Mucosa of gallbladder (tissue), 1 donor: ENCODE measurements at places on chromosomes 3 and 15.

GRCh38 chr3:84440291-84440690 is 518.5 kb upstream of the CADM2 start:
- no peak for DNase-seq

DNA sequence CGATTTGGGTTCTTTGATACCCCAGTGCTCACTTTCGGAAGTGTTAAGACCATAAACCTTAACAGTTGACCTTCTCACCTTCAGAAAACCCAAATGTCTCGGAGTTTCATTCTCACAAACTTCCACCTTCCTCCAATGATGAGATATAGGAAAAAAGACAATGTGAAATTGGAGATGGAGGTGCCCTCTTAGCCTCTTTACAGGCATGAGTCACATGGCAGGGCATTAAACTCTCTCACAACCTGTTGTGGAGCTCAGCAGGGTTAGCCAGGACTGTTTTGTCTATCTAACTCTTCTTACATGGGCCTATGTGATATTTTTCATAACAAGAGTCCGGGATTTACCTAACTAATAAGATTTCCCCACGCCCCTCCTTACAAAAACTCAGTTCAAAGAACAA is 10.7 kb downstream of the AGTR1 start:
- no peak for DNase-seq

- DNase-seq, result no peak
These were observed 106.6 kb downstream of the KCNH8 start for GRCh38 chr3:19254784-19255338.

GRCh38 chr3:43005981-43006380 is 26.9 kb downstream of the GASK1A start:
- no peak for DNase-seq

- no peak for DNase-seq
These were observed 50.6 kb downstream of the ARHGEF3 start for GRCh38 chr3:56751056-56751707.

- no peak for DNase-seq
These were observed 7.4 kb downstream of the MESD start for GRCh38 chr15:80982205-80982604.

GRCh38 chr15:66877477-66878271 is 175.6 kb downstream of the SMAD6 start:
- DNase-seq, result no peak

DNA sequence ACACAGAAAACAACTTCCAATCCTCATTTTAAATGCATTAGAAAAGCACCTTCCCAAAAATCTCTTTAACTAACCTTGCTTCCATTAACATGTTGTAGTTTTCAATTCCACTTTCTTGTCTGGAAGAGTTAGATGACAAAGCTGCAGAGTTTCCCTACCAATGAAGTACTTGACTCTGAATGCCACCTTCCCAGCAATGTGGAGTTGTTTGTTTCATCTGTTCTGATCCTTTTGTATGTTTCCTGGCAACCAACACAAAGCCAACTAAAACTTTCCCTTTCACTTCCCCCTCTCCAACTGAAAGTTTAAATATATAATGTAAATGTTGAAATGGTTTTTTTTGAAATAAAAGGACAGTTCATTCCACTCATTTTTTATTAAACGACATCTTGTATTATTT is at the start of gene WDR49:
Gene WDR49 (minus strand): TSS at position 183 of the 400 bp plus-strand sequence. CDS start 517 bp downstream, outside the sequence.
- DNase-seq, result no peak

DNA sequence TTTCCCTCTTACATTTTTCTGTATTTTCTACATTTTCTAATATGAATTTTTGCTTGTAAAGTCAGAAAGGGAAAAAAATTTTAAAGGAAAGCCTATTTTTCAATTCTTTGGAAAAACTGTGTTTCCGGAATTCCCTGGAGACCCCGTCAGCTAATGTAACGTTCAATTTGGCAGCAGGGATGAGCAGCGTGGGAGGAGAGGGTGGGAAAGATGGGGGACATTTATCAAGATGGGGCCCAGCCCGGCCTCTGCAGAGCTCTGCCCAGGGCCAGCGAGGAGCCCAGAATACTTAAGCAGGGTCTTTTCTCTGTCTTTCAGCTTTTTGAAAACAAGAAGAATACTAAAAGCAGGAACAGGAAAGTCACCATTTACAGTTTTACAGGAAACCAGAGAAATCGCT is 129.0 kb downstream of the LRRK1 start:
- peak; percentile 5 for DNase-seq

DNA sequence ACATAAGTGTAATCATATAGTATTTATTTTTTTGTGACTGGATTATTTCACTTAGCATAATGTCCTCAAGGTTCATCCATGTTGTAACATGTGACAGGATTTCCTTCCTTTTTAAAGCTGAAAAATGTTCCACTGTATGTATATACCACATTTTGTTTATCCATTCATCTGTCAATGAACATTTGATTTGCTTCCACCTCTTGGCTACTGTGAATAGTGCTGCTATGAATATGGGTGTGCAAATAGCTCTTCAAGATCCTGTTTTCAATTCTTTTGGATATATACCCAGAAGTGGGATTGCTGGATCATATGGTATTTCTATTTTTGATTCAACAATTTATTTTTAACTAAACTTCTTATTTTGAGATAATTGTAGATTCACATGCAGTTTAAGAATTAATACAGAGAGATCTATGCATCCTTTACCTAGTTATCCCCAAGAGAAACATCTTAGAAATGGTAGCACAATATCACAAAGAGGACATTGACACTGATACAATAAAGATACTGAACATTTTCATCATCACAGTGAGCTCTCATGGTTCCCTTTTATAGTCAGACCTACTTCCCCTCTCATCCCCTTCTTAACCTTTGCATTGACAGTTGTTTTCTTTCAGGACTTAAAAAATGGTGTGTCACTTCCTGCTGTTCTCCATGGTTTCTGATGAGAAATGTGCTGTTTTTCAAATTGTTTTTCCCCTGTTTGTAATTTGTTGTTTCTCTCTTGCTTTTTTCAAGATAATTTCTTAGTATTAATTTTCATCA is 90.1 kb downstream of the SATB1 start:
- DNase-seq, result no peak

- DNase-seq, result no peak
These were observed 100.2 kb downstream of the TMCC1 start for GRCh38 chr3:129793319-129793718.

- DNase-seq, result no peak
These were observed 4.3 kb downstream of the CHRNA3 start for GRCh38 chr15:78616506-78616905.

DNA sequence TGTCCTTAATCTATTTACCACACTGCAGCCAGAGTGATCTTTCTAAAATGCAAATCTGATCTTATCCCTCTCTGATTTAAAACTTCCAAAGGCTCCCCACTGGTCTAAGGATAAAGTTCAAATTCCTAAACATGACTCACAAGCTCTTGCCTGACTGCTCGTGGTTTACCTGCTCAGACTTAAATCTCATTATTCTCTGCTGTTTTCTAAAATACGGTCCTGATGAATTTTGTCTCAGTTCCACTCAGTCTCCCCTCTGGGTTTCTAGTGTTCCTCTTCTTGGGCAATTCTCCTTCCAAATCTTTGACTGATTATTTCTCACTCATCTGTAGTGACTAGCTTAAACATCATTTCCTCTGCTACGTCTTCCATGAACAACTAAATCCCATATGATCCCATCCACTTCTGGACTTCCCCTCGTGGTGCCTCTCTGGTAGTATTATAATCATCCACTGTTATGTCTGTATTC is 108.3 kb downstream of the P3H2 start:
- no peak for DNase-seq

GRCh38 chr3:128497305-128498126 is 4.5 kb upstream of the GATA2 start:
- DNase-seq, result peak; percentile 63

DNA sequence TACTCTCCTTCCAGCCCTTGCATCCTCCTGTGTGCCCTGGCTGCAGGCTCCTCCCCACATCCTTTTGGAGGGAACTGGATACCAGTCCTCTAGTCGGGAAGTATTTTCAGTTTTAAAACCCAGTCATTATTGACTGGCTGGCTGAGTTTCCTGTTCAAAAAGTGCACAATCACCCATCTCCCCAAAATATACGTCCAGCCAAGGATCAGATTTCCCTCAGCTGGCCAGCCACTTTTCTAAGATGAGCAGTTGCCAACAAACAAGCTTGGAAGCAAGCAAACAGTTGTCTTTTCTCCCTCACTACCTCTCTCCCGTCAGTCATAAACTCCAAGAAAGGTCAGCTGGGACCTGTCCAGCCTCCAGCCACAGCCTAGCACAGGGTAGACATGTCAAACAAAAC is 147.7 kb upstream of the GALNT15 start:
- DNase-seq, result no peak

DNA sequence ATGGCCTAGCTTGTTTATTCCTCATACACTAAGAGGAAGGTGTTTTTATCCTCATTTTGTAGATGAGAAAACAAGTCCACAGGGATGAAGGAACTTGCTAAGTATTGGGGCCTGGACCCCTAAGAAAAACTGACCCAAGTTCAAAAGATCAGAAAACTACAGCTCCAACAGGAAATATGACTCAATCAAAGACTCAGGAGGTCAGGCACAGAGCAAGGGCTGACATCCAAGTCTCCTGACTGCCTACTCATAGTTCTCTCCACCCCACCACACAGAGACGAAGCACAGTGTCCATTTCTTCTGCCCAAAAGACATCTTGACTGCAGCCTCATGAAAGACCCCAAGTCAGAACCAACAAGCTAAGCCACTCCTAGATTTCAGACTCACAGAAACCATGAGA is 26.9 kb upstream of the TPM1 start:
- peak; percentile 51 for DNase-seq

GRCh38 chr3:15271785-15272381 is 60.5 kb downstream of the SH3BP5 start:
- no peak for DNase-seq

- no peak for DNase-seq
These were observed 9.6 kb downstream of the DNAH1 start for GRCh38 chr3:52325686-52326085.

DNA sequence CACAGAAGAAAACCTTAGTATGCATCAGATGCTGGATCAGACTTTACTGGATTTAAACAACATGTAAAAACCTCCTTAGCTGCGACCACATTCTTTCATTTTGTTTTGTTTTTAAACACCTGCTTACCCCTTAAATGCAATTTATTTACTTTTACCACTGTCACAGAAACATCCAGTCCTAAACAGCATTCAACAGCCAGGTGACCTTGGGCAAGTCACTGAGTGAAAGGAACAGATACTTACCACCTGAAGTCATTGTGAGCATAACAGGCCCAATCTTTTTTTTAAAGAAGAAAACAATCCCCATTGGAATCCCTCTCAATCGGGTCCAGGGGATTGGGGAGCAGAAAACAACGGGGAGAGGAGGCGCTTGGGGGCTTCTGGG is 390 bp downstream of the STARD5 start:
- DNase-seq, result no peak

GRCh38 chr3:174810254-174810653 is 48.9 kb upstream of the NAALADL2 start:
- peak; percentile 21 for DNase-seq

GRCh38 chr3:154864947-154865346 is 215.2 kb upstream of the MME start:
- DNase-seq, result no peak

- DNase-seq, result no peak
These were observed 65.7 kb downstream of the RARB start for GRCh38 chr3:25493786-25494185.

DNA sequence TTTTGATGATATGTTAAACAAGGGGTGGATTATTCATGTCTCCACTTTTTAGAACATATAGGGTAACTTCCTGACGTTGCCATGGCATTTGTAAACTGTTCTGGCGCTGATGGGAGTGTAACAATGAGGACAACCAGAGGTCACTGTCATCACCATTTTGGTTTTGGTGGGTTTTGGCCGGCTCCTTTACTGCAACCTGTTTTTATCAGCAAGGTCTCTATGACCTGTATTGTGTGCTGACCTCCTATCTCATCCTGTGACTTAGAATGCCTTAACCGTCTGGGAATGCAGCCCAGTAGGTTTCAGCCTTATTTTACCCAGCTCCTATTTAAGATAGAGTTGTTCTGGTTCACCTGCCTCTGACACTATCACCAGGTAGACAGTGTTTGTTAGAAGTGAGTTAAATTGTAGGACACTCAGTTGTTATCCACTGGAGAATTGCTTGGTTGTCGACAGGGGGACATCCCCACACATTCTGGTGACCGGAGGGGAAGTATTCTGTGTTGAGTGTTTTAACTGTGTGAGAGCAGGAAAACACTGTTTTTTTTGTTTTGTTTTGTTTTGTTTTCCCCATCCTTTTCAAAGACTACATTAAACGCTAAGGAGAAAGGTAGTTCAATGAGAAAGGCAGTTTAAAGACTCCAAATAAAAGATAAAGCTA is 36.9 kb upstream of the SKIL start:
- DNase-seq, result no peak

DNA sequence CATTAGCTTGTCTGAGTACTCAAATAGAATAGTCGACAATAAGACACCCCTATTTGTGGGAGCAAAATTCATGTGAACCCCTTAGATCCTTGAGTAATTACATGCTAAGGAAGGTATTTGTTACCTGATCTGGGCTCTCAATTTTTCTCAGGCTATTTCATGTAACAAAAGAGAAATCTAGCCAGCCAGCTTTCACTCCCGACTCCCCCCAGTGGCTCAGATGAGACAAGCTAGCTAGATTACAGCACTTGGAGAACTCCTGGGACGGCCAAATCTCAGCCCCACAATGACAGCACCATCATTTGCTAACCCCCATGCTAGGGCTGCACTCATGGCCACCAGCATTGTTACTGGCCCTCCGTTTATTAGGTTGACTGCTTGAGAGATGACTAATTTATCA is 41.3 kb downstream of the GLDN start:
- DNase-seq, result no peak

GRCh38 chr15:23595368-23595767 is 29.9 kb downstream of the MKRN3 start:
- DNase-seq, result no peak

GRCh38 chr3:4633078-4634004 is 140.2 kb downstream of the ITPR1 start:
- DNase-seq, result no peak

- DNase-seq, result no peak
These were observed 24.3 kb upstream of the GPR171 start for GRCh38 chr3:151227266-151227806.

DNA sequence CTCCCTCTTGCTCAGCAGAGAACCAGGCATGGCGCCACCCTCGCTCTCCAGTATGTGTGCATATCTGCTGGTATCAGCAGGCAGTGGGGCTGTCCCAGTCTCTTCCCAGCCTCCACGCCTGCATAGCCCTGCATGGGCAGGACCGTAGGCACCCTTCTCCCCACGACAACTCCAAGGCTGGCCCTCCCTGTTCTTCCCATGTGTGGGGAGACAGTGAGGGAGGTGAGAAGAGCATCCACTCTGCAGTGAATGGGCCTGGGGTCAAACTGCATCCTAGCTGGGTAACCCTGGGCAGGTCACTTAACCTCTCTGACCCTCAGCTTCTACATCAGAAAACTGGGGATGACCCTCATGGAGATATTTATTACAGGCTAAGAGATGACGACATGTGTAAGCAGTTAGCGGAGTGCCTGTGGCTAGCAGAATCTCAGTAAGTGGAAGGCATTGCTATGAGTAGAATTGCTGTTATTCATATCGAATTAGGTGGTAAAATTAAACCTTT is 13.3 kb upstream of the SSUH2 start:
- DNase-seq, result no peak
